ENCODE measurements at places on chromosomes 2 and 18. TPM values are rescaled to one million over a fixed set of nuclear protein-coding genes. Genes with fewer than 3 reads are reported as not detected.

- DNase-seq = no peak
Observed at GRCh38 chr2:62568983-62569837, 63.2 kb upstream of the TMEM17 start.

DNA sequence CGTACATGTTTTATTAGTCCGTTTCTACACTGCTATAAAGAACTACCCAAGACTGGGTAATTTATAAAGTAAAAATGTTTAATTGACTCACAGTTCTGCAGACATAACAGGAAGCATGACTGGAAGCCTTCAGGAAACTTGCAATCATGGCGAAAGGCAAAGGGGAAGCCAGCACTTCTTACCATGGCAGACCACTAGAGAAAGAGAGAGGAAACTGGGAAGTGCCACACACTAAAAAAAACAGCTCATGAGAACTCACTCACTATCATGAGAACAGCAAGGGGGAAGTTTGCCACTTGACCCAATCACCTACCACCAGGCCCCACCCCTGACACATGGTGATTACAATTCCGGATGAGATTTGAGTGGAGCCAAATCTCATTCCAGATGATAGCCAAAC is 466.2 kb downstream of the IRS1 start:
- no peak for DNase-seq

GRCh38 chr2:216575465-216575864 is 57.8 kb upstream of the IGFBP2 start:
- DNase-seq = no peak

GRCh38 chr18:56574861-56575260 is 63.5 kb downstream of the TXNL1 start:
- no peak for DNase-seq

- no peak for DNase-seq
Observed at GRCh38 chr2:7026742-7027141, 109.5 kb downstream of the RNF144A start.

DNA sequence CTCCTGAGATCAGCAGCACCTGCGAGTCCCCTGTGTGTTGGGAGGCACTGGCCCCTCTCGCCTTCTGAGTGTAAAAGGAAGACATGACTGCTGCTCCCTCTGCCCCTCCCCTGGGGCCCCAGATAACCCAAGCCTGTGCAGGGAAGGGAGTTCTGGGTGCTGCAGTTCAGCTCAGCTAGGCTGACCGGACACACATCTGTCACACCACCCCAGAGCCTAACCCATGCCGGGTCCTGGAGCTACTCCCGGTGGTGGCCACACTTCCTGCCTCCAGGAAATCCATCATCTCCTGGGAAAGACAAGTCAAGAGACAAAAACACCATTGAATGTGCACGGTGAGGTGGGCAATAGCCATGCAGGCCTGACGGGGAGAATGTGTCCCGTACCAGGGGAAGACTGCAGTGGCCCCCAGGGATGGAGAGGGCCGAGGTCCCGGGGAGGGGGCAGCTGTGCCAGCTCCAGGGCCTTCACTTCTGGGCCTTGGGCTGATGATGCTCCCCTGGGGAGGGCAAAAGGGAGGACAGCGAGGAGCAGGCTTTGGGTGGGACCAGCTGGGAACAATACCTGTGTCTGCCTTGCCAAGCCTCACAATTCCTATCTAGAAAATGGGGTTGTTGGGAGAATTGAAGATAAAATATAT is 210.6 kb downstream of the TFCP2L1 start:
- DNase-seq = peak; percentile 28

DNA sequence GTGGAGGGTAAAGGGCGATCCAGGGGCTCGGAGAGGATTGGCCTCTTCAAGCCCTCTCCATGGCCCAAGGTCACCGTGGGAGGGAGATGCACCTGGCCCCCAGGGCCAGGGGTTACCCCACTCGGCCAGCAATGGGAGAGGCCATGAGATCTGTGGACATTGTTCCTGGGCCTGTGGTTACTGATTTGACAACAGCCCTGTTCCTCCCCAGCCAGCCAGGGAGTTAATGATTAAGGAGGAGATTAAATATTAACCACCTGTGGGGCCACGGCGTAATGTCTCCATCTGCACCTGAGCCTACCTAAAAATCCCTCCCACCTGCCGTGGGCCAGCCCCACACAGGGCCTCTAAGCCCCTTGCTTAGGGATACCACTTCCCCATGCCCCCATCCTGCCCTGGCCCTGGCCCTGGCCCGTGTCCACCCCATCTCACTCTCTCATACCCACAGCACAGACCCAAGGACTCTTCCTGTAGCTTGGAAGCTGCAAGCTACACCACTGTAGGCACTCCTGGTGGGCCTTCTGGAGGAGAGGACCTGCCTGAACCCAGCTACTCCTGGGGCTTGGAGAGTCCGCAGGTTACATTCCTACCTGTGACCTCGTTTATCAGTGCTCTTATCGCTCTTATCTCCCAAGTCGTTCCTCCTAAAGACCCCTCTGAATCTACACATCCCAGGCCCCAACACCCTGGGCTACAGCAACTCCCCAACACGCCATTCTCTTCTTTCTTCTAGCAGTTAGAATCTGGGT is 32.1 kb downstream of the ZFP36L2 start:
- DNase-seq = no peak

DNA sequence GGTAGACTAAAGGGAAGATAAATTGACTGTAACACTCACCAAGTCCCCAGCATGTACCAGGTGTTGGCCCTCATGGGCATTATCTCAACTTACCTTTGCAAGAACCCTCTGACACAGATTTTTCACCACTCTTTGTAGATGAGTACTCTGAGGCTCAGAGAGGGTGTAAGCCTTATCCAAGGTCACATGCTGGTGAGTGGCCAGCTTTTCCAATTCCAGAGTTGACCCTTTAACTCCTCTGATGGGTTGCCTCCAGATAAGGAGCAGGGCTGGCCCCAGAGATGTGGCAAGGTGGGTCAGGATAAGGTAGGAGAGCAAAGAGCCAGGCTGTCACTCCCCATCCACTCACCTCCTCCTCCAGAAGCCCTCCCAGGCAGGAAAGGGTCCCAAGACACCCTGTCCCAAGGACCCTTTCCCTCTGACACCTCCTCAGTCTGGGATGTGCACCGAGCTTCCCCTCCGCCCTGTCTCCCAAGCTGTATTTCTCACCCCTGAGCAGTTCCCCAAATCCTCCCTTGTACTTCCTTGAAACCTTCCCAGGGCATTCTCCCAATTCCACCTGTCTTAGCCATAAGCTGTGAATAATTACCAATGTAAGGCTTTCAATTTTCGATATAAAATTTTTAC is 165.9 kb downstream of the ZFP36L2 start:
- DNase-seq = no peak

DNA sequence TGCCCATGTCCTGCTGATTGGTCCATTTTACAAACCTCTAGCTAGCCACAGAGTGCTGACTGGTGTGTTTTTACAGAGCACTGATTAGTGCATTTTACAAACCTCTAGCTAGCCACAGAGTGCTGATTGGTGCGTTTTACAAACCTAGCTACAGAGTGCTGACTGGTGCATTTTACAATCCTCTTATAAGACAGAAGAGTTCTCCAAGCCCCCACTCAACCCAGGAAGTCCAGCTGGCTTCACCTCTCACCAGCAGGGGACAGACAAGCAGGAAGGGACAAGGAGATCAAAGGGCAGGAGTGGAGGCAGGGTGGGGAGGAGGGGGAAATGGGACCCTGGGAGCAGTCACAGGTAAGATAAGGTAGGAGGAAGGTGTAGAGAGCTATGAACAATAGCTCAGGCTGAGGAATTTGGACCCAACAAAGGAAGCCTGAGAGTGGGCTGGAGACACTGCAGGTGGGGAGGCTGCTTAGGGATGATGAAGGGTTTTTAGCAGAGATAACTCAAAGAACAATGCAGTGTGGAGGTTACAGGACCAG is 37.1 kb downstream of the SH2D6 start:
- no peak for DNase-seq

GRCh38 chr2:10382354-10383061 is 65.6 kb downstream of the ODC1 start:
- no peak for DNase-seq

GRCh38 chr2:58428096-58429013 is 187.2 kb upstream of the FANCL start:
- peak; percentile 45 for DNase-seq

DNA sequence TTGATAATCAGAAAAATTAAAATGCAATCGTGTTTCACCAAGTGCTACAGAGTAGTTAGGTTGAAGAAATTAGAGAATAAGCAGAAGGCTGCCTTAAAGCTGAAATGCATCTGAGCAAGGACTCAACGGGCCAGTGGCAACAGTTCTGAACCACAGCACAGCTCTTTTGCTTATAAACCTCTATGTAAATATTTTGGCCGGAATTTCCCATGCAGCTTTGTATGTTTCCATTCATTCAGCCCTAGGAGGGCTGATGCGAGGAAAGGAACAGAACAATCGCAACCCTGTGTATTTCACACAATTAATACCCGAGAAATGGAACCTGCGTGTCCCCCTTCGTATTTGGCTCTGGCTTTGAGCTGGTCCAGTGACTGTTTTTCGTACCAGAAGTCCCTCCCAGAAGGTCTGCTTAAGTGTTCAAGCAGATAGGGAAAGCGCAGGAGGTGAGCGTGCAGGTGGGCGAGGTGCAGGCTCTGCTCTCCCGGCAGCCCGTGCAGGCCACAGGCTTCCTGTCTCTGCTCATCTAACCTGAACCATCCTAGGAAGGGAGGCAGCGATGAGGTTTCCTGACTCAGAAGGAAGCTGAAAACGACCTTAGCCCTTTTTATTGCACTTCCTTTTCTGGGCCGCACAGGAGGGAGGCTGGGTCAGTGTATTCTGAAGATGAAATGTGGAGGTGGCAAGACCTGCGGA is 67.3 kb downstream of the ASB1 start:
- no peak for DNase-seq

- DNase-seq = peak; percentile 29
Observed at GRCh38 chr2:195498176-195498575, 158.8 kb upstream of the SLC39A10 start.

DNA sequence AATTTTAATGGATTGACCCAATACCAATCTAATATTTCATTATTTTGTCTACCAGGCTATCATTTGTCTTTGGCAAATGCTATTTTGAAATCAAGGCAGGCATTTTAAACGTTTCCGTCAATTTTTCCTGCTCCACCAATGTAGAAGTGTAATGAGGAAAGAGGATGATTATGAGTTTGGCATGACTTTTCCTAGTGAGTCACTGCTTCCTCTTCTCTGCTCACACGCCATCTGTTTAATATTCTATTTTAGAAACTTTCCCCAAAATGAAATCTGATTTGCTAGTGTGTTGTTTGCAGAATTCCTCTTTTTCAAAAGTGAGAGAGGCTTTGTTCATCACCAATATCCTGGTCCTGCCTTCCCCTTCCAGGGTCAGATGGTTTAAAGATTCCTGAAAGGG is 42.5 kb upstream of the PID1 start:
- peak; percentile 90 for DNase-seq

DNA sequence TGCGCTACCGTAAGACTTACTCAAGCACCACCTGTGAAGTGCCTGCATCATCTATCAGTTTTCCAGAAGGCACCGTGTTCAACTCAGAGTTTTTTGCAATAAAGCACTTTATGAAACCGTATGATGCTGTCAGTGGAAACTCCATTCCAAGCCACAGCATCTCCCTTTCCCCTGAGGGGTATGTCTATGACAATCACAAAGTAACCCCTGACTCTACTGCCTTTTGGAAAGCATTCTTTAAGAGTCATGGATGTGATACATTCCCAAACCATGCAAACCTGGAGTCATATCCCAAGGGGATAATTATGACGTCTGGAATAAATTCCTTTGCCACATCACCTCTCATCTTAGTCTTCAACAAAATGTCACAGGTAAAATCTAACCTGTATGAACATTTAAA is 39.2 kb downstream of the UNC50 start:
- DNase-seq = peak; percentile 55

- no peak for DNase-seq
Observed at GRCh38 chr2:133982256-133982655, 271.6 kb upstream of the MGAT5 start.

DNA sequence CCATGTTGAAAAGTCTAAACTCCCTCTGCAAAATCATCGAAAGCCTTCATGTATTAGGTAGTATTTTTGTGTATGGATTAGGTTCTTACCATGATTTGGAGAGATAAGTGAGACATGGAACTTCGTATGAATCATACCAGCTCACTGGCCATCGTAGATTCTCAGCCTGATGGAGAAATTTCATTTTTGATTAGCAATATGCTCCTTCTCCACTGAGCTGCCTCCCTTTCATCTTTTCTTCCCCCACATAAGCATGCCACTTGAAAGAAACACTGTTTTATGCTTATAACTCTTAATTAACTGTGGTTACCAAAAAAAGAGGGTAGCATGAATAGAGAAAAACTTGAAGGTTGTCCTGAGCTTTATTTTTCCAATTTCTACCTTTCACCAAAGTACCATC is 111.9 kb downstream of the NCK2 start:
- no peak for DNase-seq

DNA sequence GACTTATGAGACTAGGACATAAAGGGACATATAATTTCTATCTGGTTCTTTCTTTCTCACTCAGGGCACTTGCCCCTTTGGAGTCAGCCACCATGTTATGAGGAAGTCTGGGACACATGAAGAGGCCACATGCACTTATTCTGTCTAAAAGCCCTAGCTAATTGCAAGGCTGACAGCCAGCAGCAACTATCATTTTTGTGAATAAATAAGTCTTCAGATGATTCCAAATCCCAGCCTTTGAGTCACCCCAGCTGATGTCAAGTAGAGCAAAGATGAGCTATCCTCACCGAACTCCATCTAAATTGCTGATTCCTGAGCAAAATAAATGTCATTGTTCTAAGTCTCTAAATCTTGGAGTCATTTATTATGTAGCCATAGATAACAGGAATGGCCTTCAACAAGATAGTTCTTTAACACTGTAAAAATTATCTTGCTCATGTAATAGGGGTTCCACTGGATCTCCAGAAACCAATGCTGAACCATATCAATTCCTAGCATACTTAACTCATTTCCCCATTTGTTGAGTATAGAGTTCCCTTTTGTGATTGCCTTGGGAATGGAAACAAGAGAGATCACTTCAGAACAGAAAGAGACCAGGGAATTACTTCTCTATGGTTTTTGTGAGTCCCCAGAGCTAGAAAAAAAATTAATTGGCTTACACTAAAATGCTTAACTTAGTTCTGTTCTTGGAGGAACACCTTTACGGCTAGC is 50.6 kb upstream of the FN1 start:
- peak; percentile 41 for DNase-seq

- no peak for DNase-seq
Observed at GRCh38 chr2:226736382-226736781, 63.2 kb downstream of the IRS1 start.

DNA sequence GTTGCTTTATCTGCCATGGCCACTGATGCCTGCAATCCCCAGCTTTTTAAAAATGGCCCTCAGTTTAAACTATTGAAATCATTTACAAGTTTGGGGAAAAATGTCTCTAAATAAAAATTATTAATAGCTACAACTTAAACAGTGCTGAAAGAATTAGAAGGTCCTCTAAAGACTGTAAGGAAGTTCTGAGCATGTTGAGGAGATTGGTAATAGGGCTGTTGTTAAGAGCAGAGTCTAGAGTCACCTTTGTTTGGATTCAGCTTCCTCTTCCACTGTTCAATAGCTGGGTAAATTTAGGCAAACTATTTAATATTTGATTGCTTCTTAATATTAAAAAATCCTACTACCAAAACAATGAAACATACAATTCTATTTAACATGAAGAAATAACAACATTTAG is 1127.1 kb upstream of the DDX18 start:
- DNase-seq = no peak

HOXD12 gene
- 0.14 TPM for polyA plus RNA-seq

REEP1 gene
- 0.27 TPM for polyA plus RNA-seq

ARL6IP6 gene
- polyA plus RNA-seq = 30.2 TPM

RAD51AP2 gene
- polyA plus RNA-seq = not detected
